ENCODE measurements at places on chromosomes 5 and 9.

- DNase-seq: no peak
Observed at GRCh38 chr5:109136906-109137305, 272.9 kb downstream of the PJA2 start.

GRCh38 chr5:93748875-93749397, 7.5 kb upstream of the POU5F2 start:
- no peak for DNase-seq

DNA sequence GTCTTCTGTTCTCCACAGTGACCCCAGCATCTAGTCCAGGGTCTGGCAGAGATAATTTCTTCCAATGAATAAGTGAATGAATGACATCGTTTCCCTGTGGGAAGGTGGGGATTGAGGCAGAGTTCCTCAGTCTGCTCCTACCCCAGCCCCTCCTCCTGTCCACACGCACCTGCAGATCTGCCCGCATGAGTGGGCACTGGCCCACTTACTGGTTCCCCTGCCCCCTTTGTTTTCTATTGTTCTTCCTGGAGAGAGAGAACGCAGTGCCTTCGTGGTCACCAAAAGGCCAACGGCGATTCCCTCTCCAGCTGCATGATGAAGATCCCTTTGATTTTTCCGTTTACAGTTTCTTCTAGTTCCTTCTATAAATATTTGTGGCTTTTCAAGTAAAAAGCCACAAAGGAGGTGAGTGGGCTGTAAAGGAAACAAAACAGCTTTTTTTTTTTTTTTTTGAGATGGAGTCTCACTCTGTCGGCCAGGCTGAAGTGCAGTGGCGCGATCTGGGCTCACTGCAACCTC, 5.8 kb upstream of the FPGS start:
- no peak for DNase-seq

- DNase-seq: no peak
Observed at GRCh38 chr9:112900901-112901300, 10.2 kb upstream of the SLC46A2 start.

DNA sequence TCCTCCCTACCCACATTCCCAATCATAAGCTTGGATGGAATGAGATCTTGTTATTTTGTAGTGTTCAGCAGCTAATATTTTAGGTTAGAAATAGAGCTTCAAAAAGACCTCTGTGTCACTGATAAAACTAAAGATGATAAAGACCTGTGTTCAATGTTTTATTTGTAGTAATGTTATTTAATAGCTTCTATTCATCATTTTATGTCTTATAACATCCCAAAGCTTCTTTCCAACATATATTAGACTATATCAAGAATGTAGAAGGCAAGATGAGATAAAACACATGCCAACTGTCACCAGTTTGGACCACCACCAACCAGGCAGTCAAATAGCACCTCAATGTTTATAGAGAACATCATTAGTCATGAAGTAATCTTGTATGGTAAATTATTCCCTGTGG, 409.5 kb upstream of the ITGA1 start:
- no peak for DNase-seq

- DNase-seq: no peak
Observed at GRCh38 chr5:168408561-168409305, 77.5 kb upstream of the RARS1 start.
